ENCODE measurements at places on chromosomes 12 and 14.

- DNase-seq, result no peak
These were observed 417.1 kb upstream of the CCDC196 start for GRCh38 chr14:66069036-66069435.

DNA sequence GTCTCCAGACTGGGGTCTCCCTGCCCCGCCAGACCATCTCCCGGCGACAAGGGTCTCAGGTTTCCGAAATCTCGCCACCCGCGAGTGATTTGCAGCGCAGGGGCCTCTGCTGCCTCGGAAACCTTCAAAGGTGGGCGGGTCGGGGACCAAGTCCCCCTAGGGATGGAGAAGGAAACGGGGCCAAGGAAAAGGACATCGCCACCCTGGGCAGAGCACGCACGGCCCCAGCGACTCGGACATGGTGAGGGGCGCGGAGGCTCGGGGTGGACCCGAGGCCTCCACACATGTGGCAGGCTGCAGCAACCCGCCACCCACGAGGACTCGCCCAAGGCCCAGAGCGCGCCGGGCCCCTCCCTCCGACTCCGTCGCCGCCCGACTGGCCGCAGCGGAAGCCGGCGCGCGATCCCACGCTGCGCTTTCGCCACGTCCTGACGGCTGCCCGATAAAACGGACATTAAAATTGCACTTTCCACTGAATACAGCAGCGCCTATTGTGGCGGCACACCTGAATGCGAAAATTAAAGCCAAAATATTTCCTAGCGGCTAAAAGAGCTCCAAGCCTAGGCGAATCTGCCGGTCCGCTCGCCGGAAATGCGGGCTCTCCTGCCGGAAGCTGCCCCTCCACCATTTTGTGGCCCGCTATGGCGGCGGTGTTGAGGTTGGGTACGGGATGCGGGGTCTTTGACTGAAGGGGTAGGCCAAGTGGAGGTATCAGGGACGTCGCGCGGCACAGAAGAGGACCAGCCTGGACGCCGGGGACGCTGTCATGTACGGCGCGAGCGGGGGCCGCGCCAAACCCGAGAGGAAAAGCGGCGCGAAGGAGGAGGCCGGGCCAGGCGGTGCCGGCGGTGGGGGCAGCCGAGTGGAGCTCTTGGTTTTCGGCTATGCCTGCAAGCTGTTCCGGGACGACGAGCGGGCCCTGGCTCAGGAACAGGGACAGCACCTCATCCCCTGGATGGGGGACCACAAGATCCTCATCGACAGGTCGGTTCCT lies at the start of gene SFSWAP:
Gene SFSWAP, plus strand, starts transcription at position 627 of the 994 bp plus-strand sequence. Its CDS starts 140 bp downstream, at position 767.
- DNase-seq, result peak; percentile 83

GRCh38 chr14:49768301-49769121 lies 558 bp downstream of the KLHDC2 start:
- peak; percentile 82 for DNase-seq

DNA sequence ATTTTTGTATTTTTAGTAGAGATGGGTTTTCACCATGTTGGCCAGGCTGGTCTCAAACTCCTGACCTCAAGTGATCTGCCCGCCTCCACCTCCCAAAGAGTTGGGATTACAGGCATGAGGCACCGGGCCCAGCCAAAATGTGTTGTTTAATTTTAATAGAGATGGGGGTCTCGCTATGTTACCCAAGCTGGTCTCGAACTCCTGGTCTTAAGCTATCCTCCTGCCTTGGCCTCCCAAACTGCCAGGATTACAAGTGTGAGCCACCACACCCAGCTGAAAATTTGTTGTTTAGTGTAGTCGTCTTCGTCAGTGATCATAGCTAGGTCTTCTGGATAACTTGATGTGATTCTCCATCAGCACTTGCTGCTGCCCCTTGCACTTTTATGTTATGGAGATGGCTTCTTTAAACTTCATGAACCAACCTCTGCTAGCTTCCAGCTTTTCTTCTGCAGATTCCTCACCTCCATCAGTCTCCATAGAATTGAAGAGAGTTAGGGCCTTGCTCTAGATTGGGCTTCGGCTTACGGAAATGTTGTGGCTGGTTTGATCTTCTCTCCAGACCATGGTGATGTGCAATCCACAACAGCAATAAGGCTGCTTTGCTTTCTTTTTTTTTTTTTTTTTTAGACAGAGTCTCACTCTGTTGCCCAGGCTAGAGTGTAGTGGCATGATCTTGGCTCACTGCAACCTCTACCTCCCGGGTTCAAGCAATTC lies 13.0 kb downstream of the ISCU start:
- no peak for DNase-seq

DNA sequence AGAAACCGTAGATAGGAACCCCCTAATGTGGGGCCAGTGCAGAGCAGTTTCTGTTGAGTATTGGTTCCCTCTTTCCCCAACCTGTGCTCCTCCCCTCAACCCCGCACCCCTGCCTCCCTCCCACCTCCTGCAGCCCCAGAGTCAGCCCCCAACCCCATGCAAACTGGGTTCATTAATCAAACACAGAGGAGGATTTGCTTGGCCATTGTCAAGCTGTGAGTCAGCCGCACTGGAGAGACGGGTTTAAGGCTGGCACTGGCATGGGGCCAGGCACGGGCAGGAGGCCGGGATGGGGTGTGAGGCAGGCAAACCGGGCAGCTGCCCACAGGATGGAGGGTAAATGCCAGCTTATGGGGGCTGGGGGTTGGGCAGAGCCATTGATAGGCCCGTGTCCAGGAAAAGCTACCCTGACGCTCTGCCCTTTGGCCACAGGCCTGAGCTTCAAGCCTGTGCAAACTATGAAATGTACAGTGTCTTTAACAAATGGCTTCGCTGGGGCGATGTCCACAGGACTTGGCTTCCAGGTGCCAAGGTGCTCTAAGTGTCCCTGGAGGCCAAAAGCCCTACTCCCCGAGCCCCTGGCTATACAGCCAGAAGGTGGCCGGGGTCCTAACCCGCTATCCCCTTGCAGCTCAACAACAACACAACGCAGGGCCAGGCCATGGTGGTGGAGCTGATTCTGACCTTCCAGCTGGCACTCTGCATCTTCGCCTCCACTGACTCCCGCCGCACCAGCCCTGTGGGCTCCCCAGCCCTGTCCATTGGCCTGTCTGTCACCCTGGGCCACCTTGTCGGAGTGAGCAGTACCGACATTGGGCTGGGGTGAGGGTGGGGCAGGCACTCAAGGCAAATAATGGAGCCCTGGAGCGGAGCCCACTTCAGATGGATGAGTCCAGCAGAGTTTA lies 1.4 kb downstream of the AQP5 start:
- no peak for DNase-seq

- DNase-seq, result no peak
These were observed 224.2 kb upstream of the EEA1 start for GRCh38 chr12:93153321-93153720.

- DNase-seq, result no peak
These were observed 5.1 kb downstream of the RTL1 start for GRCh38 chr14:100898465-100898864.

DNA sequence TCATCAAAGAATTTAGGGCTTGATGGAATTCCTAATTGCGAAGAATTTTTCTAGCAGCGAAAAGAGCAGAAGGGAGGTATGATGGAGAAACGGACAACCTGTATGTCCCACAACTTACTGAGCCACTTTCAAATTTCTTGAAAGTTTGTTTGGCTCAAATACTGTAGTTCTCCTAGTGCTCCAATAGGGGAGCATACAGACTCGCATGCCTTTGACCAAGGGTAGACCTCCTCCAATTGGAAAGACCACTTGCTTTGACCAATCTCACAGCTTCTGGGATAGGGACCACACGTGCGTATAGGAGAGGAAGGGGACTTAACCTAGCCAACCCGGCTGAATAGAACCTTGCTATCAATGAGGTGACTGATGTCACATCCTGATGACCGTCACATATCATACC lies 28.6 kb downstream of the SLC35F4 start:
- no peak for DNase-seq

DNA sequence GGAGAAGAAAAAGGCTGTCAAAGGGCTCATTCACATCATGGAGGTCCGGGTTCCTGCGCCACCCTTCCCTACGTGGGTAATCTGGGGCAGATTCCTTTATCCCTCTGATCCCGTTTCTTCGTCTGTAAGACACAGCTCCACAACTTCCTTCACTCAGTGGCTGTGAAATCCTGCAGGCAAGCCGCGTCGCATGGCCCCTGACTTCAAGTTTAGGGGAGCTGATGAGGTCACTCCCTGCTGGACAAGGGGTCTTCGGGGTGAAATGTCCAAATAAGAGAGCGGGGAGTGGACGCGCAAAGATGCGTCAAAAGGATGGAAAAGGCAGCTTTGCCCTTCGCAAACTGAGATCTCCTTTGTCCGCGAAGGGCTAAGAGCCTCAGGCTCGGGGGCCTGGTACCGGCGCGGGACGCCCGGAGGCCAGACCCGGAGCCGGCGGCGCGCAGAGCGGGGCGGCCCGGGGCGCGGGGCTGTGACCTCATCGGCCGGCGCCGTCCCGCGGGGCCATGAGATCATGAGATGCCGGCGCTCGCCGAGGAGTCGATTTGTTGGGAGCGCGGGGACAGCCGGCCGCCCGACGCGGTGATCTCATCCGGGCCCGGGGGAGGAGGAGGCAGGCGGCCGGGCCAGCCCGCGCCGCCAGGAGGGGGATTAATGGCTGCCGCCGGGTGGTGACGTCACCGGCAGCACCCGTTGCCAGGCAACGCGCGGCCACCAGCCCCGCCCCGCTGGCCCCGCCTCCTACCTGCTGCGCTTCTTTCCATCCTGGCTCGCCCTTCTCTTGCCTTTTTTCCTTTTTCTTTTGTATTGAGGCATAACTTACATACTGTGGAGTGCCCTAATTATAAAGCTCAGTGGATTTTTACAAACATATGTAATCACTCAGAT lies 62.1 kb downstream of the HRK start:
- peak; percentile 91 for DNase-seq

- DNase-seq, result no peak
These were observed 907.5 kb upstream of the MDGA2 start for GRCh38 chr14:48582938-48583337.

DNA sequence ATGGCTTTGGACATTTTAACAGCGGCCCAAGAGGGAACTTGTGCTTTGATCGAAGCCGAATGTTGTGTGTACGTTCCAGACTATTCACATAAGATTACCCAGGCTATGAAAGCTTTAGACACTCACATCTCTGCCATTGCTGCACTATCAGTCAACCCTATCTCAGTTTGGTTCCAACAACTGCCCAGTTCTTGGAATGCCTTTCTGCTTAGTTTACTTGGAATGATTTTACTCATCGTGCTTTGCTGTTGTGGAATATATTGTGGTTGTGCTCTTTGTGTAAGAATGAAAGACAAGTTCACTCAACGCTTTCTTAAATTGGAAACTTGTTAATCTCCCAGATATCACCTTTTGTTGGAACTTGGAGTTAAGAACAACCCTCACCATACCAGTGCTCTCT lies 498.2 kb downstream of the GLT1D1 start:
- no peak for DNase-seq

DNA sequence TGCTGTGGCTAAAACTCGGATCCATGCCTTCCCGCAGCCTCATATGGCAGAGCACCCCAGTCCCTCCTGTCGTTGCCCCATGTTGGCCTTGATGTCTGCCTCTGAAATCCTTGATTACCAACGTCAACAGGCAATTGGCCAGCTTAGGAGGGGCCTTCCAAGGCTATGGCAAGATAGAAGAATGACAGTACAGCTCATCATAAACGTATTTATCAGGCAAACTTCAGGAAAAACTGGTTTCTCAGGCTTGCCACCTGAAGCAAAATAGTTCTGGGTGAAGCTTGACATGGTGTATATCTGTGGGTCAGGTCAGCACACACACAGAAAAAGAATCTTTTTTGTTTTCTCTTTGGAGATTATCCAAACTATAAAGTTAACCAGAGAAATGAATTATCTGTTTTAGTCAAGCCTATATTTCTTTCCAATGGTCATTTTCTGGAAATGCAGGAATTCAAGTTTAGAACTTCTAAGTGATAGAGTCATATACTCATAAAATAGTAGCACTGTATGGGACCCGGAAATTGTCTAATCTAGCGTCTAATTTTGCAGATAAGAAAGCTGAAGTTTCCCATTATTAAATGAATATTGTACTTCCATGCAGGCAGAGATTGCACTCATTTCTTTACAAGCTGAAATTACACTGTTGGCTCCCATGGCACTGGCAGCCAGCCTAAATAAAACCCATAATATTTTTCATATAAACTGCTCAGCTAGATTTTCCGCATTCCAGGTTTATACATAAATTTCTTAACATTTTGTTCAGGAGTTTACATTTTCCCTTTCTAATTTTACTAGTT lies 24.4 kb upstream of the DUSP16 start:
- no peak for DNase-seq

GRCh38 chr14:45251912-45252311 lies 1.1 kb downstream of the MIS18BP1 start:
- no peak for DNase-seq

- peak; percentile 41 for DNase-seq
These were observed 37.8 kb downstream of the PAH start for GRCh38 chr12:102879144-102879763.

- no peak for DNase-seq
These were observed 546.2 kb upstream of the FOXG1 start for GRCh38 chr14:28220391-28220790.

GRCh38 chr12:48005001-48005749 lies 899 bp upstream of the COL2A1 start:
- DNase-seq, result no peak

DNA sequence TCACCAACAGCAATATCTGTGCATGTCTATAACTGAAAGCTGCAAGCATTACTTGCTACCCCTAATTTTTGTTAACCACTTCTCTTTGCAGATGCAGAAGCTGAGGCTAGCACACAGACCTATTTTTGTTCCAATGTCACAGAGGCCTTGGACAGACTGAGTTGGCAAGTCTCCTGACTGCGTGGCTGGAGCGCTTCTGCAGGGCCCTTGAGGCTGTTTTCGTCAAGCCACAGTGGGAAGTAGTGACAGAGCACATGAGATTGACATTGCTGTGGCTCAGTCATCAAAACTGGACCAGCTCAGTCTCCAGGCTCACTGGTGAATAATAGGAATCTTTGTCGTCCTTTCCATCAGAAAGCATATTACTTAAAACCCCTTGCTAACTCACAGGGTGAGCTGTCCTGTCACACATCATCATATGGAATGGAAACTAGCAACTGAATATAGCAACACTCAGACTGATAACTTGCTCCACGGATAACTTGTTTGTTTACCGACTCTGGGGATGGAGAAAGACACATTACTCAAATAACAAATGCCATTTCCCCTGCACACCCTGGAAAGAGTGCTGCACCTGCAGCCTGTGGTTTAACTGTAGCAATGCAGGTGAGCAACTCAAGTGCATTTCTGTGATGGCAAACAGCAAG lies 43.6 kb upstream of the DDX11 start:
- no peak for DNase-seq
